Tibial artery (tissue), 4 donors: ENCODE measurements at places on chromosomes 7 and 10.

DNA sequence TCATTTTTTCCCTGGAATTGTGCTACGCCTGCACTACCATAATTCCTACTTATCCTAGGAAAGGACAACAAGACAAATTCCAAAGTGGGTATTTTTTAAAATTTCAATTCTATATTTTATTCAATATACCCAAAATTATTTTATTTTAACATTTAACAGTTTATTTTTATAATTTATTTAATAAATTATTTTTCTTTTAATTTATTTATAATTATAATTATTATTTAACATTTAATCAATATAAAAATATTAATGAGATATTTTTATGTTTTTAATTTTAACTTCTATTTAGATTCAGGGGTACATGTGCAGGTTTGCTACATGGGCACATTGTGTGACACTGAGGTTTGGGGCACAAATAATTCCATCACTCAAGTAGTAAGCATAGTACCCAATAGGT, 65.6 kb upstream of the VSTM2A start:
- no peak for DNase-seq

DNA sequence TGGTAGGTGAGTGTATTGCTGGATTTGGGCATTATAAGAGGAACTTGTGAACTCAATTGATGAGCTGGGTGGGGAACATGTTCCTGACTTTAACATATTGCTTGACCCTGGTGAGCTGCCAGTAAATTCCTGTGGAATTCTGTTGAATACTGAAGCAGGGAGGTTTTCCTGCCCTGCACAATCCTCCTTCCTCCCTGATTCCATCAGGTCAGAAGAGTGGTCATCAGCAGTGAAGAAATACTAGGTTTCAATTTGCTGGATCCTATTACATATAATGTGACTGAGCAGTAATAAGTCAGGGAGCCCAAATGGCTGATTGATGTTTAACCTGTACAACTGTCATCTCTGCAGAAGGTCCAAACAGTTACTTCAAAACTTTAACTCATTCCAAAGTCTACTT, 581.2 kb downstream of the SUGCT start:
- DNase-seq, result no peak

DNA sequence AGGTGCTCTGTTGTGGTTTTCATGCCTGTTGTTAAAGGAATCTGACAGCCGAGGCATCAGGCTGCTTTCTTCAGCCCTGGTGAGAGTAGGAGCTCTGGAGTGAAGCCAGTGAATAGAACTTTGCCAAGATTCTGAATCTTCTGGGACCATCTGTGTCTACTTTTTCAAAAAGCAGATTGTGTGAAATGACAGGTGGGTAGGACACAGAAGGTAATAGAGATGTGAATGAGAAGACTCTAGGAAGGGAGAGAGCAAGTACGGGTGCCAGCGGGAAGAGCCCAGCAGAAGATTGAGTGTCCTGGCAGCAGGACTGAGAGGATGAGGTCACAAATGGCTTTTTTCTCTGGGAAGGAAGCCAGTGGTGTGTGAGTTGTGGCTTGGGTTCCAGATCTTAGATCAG, 429.2 kb downstream of the SDK1 start:
- DNase-seq, result no peak

DNA sequence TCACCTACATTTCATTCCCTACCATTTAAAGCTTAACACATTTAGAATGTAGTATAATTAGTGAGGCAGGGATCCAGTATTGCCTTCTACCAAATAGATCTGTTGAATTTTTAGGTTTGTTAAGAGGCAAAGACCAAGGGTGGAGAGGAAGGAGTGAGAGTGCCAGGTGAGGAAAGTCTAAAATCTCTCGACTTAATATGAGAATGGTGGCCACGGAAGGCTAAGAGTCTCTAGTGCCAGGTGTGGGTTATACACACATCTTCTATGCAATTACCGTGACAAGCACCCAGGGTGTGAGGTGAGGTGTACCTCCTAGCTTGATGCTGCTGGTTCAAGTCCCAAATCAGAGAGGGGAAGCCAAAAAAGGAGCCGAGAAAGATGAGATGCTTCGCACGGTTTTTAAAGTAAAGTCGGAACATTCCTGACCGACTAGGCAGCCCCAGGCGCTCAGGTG, 439 bp downstream of the IQUB start:
- DNase-seq, result no peak

GRCh38 chr7:159115601-159116501, 28.8 kb downstream of the VIPR2 start:
- DNase-seq, result peak; percentile 67

- DNase-seq, result no peak
These were observed 161.4 kb downstream of the TFEC start for GRCh38 chr7:115869190-115869589.

DNA sequence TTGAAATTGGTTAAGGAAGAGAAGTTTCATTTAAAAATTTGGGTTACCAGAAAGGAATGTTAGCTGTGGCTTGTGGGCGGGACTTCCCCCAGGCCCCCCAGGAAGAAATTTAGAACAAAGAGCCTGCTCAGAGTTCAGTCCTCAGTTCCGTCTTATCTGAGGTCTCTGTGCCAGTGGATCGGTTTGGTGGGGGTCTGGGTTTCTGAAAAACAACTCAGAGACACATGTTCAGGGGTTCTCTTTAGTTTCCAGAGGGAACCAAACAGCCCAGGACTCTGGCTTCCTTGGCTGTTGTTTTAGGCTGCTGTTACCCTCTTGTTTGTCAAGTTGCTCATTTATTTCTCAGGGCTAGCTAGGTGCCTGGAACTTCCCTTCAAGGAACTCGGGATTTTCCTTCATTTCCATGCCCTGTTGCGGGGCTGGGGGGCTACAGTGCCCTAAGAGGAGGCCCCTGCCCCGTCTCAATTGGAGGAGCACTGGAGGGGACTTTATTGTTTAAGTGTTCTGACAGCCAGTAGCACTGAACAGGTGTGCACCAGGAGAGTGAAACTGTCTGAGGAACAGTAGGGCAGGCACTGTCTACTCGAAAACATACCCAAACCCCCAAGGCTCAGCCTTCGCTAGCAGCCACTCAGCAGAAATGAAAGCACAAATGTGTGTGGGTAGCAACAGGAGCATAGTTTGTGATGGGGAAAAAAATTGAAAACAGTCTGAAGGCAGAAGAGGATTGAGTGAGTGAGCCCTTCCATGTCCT, 59.9 kb downstream of the ALOX5 start:
- DNase-seq, result no peak

- no peak for DNase-seq
These were observed 53.1 kb upstream of the KDM7A start for GRCh38 chr7:140229591-140230515.
